ENCODE measurements at places on chromosomes 5 and 9.

GRCh38 chr5:109929911-109930310 lies 240.2 kb downstream of the MAN2A1 start:
- no peak for DNase-seq

- peak; percentile 96 for DNase-seq
These were observed at the start of gene UBAP1 for GRCh38 chr9:34178436-34179212. Gene UBAP1 (plus strand): TSS chr9:34179043. CDS start chr9:34220915, 41,872 bp downstream.

- peak; percentile 63 for DNase-seq
These were observed 19.5 kb upstream of the ARSI start for GRCh38 chr5:150322202-150322601.

DNA sequence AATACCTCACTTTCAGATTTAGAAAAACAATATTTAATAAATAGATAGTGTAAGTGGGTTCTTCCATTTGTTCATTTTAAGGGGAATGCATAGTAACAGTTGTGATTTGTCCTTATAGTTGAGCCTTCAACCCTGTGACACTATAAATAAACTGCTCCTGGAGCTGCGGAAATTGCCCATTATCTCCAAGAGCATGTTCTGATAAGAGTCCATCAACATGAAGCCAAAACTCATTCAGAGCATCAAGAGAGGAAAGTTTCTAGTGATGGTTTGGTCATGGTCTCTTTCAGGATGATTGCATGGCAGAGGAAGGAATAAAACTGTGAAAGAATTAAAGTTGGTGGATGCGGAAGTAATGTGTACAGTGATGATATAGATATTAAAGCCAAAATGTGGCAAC lies 772.1 kb upstream of the DMAC1 start:
- DNase-seq: no peak

- DNase-seq: no peak
These were observed 4.0 kb downstream of the DAP start for GRCh38 chr5:10757043-10757442.
